Activated T-helper 2 cell treated with anti-CD3 and anti-CD28 coated beads, Interferon-gamma antibody, Interleukin-2, Interleukin-4, amounts not matched to agents 10 μg/mL and 5 μg/mL and 100 μg/mL, durations not matched to agents 14 hours and 24 hours and 36 hours (primary cell): ENCODE measurements at places on chromosomes 12 and 14. TPM values are rescaled to one million over a fixed set of nuclear protein-coding genes. Genes with fewer than 3 reads are reported as not detected.

The SLCO1C1 gene
- not detected in 2 replicates for total RNA-seq

The SIX4 gene
- total RNA-seq = 1.1 and 1.3 TPM in 2 replicates

The NPAS3 gene
- not detected in 2 replicates for total RNA-seq

The PRIMA1 gene
- total RNA-seq = not detected in 2 replicates

The KCNA1 gene
- not detected in 2 replicates for total RNA-seq

The KRT2 gene
- not detected in 2 replicates for total RNA-seq

DNA sequence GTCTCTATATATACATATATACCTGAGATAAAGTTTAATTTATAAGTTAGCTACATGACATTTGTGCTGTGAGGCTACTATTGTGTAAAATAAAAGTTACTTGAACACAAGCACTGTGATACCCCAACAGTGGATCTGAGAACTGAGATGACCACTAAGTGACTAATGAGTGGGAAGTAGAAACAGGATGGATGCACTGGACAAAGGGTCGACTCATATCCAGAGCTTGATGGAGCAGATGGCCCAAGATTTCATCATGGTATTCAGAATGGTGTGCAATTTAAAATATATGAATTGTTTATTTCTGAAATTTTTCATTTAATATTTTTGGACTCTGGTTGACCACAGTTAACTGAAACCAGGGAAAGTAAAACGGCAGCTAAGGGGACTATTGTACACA is 908.6 kb upstream of the MDGA2 start:
- no peak for DNase-seq

DNA sequence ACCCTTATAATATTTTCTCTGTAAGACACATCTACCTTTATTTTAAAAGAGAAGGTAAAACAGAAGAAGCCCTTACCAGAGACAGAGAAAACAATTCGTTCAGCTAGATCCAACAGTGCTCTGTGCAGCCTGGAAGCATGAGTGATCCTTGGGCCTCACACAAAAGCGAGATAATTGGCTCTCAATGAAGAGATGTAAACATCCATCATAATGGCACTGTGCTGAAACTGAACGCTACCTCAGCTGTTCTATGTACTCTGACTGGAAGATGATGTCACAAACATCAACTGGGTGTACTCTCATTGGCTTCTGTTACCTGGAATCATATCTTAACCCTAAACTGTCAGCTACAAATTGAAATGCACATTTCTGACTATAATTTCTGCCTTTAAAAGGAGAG is at the start of gene MGAT4C:
Gene MGAT4C, minus strand, starts transcription at position 229 of the 400 bp plus-strand sequence.
- DNase-seq = no peak

DNA sequence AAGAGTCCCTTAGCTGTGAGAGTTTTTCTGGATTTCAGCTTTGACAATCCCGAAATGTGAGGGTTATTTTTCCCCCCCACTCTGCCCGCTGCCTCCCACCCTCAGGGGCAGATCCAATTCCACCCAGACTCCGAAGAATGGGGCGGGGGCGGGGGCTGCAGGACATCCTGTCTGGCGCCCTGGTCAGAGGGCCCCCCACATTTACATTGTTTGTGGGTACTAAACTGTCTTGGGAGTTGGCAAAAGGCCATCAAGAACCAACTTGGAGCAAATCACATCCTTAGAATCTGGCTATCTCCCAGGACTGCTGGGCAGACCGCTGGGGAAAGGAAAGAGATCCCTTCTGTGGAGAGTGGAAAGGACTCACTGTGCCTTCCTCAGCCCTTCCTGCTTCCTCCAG is 2.4 kb downstream of the EMP1 start:
- no peak for DNase-seq

DNA sequence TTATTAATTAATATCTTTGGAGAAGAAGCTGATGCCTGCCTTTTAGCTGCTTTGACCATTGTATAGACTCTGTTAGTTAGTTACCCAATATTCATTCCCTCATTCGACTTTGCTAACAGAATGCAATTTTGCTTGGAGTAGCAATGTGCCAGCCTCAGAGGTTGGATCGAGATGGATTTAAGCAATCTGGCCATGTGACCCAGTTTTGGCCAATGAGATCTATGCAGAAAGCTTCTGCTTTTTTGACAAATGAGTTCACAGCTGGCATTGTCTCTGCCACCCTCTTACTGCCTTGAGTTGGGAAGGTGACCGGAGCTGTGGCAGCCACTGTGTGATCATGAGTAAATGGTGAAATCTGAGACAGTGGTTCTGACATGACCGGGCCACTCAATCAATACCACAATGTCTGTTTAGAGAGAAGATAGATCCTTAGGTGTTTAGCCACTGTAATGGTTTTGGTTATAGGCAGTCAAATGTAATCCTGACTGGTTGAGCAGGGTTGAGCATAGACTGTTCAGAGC is 74.9 kb upstream of the MED13L start:
- DNase-seq = no peak

- no peak for DNase-seq
Measured at GRCh38 chr14:30160608-30161007, 233.0 kb upstream of the PRKD1 start.

DNA sequence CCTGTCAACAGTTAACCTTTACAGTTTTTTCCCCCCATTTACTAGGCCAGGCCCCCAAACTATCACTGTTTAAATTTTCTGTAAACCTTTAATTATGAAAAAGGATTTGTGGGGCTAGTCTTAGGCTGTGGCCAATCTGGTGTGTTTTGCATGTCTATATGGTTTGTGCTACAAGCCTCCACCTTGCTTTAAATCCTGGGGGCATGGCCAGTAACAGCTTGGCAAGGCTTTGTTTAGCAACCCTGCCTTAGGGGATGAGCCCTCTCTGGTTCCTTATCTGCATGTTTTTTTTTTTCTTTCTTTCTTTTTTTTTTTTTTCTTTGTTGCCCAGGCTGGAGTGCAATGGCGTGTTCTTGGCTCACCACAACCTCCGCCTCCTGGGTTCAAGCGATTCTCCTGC is 102.7 kb downstream of the KCNMB4 start:
- DNase-seq = no peak

DNA sequence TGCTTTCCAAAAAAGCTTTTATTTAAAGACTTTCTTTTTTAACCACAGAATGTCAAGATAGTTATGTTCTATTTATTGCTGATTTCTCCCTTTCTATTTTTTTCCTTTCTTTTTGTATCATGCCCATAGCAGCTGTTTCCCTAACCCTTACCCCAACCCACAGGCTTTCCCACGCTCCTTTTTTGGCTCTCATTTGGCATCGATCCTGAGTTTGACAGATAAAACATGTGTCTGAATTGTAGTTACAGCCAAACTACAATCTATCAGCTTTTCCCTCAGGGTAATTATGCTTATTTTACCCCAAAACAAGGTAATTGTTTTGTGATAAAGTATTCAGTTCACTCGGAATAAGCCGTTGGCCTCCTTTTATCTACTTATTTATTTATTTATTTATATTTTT is 46.7 kb downstream of the PDE3A start:
- no peak for DNase-seq

- no peak for DNase-seq
Measured at GRCh38 chr12:79397609-79398008, 293.2 kb downstream of the PAWR start.

DNA sequence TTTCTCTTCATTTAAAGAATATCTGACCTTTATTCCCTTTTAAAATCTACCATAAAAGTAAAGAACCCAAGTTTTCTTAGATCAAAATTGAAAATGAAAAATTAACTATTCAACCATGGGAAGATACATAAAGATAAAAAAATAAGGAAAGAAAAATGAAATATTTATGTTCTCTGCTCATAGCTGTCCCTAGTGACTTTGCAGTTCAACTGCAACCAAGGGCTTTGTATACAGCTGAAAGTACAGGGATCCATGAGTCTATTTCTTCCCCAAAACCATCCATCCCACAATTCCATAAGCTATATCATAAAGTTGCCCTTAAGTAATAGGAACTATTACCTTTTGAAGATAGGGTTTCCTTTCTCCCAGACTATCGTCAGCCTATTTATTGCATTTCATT is 113.1 kb downstream of the ITPR2 start:
- no peak for DNase-seq

GRCh38 chr12:113058553-113058952 is 2.0 kb downstream of the DTX1 start:
- no peak for DNase-seq

DNA sequence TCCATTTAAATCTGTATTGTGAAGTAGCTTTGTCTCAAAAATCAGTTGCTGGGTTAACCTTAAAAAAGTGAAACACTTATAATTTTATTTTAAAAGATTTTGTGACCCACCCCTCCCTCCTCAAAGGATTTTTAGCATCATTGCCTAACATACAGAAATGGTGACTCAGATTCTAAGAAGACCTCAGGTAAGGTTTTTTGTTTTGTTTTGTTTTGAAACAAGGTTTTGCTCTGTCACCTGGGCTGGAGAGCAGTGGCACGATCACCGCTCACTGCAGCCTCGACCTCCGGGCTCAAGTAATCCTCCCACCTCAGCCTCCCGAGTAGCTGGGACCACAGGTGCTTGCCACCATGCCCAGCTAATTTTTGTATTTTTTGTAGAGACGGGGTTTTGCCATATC is 74.2 kb downstream of the GNS start:
- DNase-seq = no peak

- no peak for DNase-seq
Measured at GRCh38 chr12:26701604-26702215, 131.3 kb downstream of the ITPR2 start.

- no peak for DNase-seq
Measured at GRCh38 chr12:6818222-6818621, 3.4 kb upstream of the GPR162 start.

GRCh38 chr12:24373004-24373403 is 423.5 kb upstream of the SOX5 start:
- DNase-seq = no peak

DNA sequence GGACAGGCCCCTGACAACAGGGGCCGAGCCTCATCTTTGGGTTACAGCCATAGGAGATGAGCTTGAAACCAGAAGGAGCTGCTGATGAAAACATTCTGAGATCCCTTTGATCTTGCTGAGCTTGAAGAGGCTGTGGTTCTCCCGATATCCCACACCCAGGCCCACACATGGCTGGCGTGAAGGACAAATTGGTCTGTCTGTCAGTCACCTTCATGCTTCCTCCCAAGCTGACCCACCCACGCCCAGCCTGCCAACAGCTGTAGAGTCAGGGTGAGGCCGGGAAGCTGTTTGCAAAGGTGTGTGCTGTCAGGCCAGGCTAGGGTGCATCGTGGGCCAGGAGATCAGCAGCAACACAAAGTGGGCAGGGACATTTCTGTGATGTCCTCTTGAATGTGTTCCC is 43.2 kb downstream of the FZD10 start:
- DNase-seq = no peak

- no peak for DNase-seq
Measured at GRCh38 chr14:88551094-88551870, 3.5 kb downstream of the PTPN21 start.

DNA sequence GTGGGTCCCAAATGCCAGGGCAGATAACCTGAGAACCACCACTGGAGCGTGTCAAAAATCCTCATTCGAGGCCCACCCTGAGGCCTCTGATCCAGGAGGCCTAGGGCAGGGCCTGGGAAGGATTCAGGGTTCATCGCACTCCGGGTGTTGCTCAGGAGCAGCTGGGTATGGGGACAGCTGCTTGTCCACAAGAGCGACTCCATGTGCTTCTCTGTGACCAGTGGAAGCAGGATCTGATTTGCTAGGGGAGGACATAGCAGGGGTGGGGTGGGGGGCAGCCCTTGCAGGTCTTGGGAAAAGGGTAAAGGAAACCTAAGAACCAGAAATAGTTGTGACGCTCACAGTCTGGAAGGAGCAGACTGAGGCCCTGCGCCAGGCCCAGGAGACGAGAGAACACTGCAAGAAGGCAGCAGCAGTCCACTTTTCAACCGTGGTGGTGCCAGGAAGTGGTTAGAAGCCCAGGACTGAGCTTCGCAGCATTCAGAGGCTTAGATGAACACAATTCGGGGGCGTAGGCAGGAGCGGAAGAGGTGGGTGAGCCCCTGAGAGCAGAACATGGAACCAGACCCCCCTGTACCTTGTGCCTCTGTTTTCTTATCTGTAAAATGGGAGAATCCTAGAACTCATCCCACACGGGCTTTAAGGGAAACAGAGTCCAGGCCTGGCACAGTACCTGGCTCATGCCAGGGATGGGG is 33.7 kb downstream of the ITPK1 start:
- DNase-seq = no peak

DNA sequence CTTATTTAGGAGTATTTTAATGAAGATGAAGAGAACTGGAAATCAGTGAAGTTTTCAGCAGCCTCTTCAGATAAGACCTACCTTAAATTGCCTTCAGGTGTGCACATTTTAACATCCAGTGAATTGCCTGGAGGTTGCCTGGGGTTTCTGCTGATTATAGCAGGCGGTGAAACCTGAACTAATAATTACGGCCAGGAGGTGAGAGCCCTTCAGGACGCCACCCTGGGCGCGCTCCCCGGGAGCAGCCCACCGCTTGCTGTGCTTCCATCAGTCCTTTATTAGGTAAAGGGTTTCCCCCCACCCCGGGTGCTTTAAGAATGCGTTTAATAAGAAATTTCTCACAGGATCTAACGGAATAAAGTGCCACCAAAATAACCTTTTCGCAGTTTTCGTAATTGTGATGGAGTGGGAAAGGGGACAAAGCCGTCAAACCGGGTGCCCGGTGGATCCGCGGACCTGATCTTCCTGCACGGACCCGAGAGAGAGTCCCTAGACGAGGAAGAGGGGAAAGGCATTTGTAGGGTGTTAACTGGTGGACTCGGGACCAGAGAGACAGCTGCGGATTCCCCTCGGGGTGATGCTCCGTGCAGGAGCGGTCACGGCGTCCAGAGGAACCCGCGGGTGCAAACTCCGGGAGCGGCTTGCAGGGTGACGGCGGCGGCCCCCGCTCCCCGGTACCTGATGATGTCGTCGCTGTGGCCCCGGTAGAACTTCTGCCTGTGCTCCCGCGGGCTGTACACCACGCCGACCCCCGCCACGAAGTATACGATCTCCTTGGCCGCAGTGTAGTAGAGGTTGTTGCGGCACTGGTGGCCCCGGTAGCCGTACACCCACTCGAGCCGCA is 902 bp downstream of the EML5 start:
- peak; percentile 15 for DNase-seq

DNA sequence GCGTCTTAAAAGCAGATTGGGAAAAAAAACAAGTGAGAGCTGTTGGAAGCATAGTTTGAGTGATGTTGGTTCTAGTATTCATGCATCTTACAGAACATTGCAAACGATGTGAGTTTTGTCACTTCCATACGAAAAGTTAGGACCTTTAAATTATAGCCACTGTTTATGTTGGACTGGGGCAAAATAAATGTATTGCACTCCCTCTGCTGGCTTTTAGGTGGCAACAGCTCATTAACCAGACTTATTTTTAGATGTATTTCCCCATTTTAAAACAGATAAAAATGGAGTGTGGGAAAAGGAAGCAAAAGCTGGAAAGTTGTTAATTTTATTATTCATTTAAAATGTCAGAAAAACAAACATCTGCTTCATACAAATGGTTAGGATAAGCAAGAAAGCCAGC is 111.9 kb downstream of the LGR5 start:
- DNase-seq = no peak
